ENCODE measurements at places on chromosomes 7 and 10. TPM values are rescaled to one million over a fixed set of nuclear protein-coding genes. Genes with fewer than 3 reads are reported as not detected.

Gene PPP1R3C
- total RNA-seq: 9.6 TPM

DNA sequence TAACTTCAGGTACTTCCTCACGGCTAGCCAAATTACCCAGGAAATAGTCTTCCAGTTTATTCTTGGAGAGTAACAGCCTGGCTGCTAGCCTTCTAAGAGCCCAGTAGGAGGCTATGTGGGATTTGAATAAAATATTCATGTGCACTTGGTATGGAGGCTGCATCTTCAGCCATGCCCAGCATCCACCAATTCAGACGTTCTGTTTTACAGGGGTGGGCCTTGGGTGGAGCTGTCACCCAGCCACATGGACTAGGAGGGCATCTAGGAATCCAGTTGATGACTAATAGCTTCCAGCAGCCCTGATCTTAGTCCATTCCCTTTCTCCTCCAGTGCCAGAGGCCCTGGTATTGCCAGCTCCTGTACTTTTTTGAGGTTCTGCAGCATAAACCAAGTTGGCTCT lies 66.3 kb upstream of the ZRANB1 start:
- no peak for DNase-seq

- DNase-seq: no peak
Observed at GRCh38 chr7:97026715-97027426, 2.2 kb upstream of the DLX5 start.

- no peak for DNase-seq
Observed at GRCh38 chr7:129575699-129576098, 35.8 kb upstream of the NRF1 start.

Measured in body of pancreas (tissue), 4 donors.